NCI-H2171 treated with DMSO at 0.1 percent for 48 hours (cell line): ENCODE measurements at places on chromosomes 2 and 18.

DNA sequence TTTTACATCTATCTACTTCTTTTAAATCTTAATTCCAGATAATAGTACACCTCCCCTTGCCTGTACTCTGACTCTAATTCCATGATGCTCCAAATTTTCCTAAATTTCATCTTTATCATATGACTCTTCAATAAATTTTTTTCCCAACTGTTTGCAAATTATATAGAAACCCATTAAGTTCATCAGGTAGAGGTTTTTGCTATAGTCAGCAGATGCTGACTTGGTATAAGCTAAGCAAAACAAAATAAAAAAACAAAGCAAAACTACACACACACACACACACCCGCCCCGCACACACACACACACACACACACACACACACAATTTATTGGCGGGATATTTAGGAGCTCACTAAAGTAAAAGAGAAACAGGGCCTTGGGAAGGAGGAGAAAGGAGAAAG, 1047.8 kb upstream of the FAM98A start:
- no peak for DNase-seq

DNA sequence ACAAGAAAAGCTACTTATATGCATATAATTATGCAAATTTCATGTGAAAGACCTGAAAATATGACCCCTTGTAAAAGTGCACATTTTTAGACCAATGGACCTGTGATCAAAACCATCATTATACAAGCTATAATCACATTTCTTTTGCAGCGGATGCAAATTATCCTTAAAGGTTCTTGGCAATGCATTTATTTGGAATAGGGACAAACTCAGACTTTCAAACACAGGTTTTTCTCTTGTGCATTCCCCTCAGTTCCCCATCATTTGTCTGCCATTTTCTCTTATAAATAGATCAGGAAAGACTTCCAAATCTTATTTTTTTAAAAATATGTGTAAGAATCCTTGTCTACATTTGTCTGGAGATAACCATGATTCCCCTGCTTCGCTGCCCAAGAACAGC, 954.2 kb upstream of the NRXN1 start:
- no peak for DNase-seq

GRCh38 chr2:208036357-208036756, 11.0 kb upstream of the PLEKHM3 start:
- no peak for DNase-seq

GRCh38 chr2:197211881-197212342, 98.7 kb downstream of the ANKRD44 start:
- DNase-seq = no peak

DNA sequence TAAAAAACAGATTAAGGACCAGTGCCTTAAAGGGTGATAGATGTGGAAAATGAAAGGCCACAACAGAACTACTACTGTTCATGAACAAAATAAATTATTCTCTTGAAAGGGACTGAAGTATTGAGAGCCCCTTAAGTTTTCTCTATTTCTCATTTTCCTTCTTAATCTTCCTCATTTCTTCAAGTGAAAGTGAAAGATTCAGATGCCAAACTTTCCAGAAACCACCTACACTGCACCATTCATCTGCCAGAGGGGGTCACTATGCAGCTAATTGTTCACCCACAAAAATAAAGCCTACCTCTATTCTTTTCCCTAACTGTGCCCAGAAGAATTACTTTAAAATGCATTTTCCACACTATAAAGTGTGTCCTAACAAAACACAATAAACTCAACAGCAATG, 140.1 kb downstream of the NR4A2 start:
- DNase-seq = no peak

DNA sequence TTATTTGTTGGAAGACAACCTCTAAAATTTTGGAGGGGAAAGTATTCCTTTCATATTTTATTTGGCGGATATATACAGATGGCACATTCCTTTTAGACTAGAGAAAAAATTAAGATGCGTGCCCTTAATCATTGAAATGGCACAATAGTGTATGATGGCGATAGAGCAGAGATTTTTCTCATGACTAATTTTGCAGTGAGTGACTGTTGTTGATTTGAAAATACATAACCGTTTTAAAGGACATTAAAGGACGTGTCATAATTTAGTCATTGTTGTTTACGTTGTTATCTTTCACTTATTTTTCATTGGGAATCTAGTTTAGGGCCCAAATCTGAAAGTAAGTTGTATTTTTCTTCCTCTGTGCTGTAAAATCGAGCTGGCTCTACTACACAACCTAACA, 61.7 kb downstream of the CERS6 start:
- no peak for DNase-seq

- DNase-seq = no peak
Observed at GRCh38 chr18:70135604-70136003, 69.9 kb downstream of the RTTN start.

DNA sequence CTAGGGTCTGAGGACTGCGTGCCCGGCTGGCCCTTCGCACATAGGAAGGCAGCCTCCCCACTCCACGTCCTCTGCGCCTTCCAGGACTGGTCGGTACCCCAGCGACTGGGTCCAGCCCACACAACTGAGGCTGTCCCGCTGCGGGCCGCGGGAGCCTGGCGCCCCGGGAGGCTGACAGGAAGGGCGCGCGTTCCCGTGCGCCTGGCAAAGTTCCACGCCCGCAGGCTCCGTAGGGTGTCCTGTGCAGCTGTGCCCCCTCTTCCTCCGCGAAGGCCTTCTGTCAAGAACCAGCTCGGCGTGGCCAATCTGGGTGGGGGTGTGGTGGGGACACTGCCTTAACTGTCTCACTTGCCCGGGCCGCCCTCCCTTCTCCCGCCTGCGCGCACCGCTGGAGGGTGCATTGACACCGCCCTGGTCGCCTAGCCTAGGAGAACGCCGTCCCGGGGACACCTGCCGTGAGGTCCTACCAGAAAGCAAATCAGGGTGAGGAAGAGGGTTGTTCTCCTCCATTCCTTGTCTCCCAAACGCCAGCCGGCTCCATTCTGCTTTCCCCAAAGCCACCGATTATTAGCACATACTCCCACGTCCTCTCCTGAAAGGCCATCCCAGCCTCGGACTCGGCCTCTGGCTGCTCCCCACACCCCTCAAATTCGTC, 618 bp upstream of the LYPD1 start:
- DNase-seq = no peak

- no peak for DNase-seq
Observed at GRCh38 chr2:161077367-161078210, 82.6 kb upstream of the TANK start.

DNA sequence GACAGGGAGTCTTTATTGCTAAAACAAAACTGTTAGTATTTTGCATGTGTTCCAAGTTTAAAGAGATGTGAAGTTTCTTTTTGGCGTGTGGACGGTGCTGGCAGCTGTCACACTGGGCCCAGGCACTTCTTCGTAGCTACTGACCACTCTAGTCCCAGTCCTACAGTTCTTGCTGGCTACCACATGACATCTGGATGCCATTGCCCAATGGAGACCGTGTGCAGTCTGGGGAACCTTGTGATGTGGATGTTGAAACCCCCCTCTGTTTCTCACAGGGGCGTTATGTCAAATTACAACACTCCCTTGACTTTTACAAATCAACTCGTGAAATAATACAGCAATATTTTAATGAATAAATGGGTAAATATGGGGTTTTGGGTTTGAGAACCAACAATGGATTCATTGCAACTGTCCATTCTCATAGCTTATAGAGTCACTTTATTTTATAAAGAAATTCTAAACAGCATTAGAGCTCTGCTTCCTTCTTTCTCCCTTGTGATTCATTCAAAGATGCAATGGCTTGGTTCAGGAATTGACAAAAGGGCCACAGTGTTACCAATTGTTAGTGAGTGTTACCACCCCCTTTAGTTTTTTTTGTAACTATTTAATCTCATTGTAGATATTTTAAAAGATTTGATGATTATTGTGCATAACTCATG, 1.2 kb downstream of the GPD2 start:
- DNase-seq = no peak

DNA sequence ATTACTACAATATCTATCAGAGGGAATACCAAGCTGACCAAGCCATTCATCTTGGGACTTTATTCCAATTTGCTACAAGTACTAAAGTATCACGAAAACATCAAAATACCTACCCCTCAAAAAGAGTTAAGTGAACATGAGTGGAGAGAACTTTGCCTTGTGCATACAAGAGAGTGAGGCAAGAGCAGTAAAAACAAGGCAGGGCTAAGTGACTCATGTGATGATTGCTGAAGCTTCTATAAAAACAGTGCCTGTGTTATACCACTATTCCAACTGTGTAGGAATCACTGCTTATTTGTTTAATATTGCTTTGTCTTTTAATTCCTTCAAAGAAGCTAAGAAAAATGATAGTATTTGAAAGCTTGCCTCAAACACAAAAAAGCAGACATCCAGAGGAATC, 61.2 kb downstream of the FARSB start:
- no peak for DNase-seq

DNA sequence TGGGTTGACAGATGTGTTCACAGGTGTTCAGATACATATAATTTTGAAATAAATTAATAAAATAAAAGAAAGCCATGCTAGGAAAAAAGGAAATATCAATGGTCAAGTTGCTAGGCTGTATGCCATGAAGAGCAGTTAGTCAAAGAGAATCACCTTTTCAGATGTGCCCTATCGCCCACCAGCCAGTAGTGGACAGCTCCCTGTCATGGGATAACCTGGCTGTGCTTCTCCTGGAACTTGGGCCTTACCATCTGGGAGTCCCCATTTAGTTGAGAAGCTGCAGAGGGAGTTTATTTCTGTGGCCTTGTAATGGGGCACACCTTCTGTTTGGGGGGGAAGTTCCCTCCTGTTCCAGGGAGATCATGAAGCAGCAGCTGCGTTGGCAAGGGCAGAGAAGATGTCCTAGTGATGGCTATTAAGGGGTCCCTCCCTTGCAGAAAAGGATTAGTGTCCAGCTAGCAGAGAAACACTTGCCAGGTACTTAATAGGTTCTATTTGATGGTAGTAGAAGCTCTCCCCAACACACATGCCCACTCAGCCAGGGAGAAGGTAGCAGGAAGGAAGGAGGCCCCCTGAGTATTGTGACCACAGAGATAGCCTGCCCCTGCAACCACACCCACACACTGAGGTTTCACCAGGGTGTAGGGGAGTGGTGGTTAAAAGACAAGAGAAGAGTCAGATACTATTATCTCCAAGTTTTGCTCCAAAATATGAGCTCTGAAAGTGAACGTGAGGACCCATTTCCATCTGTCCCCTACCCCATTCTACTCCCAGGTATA, 117.7 kb downstream of the B3GNT2 start:
- DNase-seq = no peak

DNA sequence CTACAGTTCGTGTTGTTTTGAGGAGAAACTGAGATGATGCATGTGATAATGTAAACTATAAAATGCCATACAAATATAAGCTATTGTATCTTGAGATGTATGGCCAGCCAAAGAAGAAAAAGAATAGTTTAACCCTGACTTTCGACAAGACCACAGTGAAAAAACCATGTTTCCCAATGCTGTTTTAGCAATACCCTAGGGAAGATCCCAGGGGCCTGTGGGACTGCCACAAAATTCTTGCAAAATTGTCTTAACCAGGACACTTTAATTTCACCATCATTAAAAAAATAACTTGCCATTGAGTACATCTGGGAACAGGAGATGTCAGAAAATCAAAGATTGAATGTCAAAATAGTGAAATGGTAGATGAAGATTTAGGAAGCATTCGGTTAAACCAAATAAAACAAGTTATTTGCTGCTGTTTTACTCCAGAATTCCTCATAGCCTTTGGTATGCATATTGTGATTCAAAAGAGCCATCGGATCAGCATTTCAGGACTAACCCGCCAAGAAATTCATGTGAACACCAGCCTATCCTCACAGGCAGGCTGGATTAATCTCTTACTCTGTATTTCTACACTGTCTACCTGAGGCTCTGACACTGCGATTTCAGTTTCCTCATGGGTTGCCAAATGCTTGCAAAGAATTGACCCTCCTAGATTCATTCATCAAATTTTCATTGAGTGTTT, 49.0 kb upstream of the SP3 start:
- no peak for DNase-seq

DNA sequence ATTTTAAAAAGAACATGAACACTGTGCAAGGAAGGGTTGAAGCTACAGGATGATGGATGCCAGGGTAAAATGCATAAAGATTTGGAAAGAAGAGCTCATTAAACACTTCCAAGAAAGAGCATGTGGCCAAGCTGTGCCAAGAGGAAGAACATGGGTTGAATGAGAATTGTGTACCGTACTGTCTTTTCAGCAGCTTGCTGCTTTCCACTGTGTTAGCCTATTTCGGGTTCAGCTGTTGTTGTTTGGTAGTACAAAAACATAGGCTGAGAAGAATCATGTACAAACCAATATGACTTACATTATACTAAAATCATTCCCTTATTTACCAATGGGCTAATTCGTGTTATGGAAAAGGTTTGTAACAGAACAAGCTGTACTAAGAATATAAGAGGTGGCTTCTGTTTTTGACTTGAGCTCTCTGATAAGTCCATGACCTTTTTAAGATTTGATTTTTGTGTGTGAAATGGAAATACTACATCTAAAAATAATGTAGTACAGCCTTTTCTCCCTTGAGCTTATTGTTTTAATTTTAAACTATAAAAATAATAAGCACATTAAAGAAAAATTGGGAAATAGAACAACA, 188.3 kb upstream of the STON1 start:
- no peak for DNase-seq

GRCh38 chr18:37613253-37613565, 47.6 kb upstream of the CELF4 start:
- no peak for DNase-seq

DNA sequence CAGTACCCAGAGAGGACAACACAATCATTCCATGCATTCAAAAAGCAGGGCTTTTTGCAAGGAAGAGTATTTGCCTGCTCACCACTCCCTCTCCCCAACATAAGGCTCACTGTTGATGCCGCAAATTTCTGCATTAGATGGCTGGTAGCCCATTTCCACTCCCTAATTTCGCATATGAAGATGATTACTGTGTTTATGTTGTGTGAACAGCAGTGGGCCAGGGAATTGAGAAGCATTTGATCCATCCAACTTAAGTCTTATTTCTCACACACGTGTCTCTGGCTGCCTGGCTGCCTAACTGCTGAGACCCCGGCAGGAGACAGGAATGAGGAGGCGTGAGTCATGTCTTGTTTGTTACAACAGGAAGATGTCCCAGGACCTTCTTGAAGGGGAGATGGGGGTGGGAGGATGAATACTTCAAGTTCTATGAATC, 294.1 kb downstream of the ALK start:
- DNase-seq = no peak

DNA sequence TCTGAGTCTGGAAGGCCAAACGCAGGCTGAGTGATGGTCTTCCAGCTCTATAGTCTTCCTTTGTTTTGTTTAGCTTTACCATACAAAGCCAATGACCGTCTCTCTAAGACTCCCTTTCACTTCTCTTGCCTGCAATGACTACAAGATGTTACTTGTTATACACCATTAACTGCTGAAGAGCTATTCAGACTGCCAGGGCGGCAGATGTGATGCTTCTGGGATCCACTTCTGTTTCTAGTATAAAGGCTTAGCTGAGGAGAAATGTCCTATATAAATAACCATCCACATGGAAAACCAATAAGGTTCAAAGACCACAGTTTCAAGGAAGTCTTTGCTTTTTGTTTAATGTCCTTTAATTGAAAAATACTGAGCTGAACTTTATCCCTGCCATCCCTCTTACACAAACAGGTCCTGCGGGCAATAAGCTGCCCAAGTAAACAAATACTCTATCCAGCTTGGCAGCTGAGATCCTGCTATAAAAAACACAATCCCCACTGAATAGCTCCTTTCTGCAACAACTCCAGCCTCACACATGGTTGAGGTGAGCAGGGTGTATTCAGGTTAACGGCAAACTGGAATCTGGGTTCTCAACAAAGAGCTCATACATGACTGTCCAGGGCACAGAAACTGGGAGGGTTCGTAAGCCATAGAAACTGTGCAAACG, 124.6 kb downstream of the VIT start:
- DNase-seq = no peak

- DNase-seq = no peak
Observed at GRCh38 chr2:158519481-158519880, 62.7 kb downstream of the PKP4 start.

GRCh38 chr18:64713284-64713683, 564.4 kb upstream of the LINC00305 start:
- DNase-seq = no peak
